ENCODE measurements at places on chromosomes 6 and 20.

GRCh38 chr6:145278163-145278807 is 457.0 kb downstream of the EPM2A start:
- no peak for DNase-seq

DNA sequence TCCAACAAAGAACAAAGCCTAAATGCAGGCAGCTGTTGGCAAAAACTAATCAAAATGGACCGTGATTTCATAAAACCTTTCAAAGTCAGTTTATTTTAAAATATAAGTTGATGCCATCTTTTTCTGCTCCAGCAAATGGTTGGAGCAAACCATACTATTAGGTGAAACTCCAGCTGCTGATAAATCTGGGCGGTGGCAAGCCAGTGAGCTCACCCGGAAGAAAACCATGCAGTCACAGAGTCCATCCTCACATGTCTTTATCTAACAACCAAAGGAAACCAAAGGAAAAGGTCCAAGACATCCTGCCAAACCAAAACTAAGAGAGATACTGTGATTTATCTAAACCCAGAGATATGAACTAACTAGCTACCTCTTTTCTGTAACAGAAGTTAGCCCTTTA is 72.6 kb downstream of the HIVEP2 start:
- no peak for DNase-seq

DNA sequence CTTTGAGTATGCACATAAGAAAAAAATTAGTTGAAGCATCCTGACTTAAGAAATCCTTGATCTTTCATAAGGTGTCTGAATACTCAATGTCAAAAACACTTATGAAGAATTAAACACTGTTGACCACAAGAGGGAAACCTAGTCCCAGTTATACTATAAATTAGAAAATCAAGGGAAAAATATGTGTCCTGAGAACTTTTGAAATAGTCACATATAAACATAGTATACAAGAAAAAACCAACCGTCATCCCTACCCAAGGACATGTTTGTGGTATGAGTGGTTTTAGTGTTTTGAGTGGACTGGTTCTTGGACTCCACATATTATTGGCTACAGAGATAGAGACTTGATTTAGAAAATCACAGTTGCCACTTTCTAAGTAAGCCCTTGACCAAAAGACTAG is 7.6 kb upstream of the HLA-DRA start:
- no peak for DNase-seq

DNA sequence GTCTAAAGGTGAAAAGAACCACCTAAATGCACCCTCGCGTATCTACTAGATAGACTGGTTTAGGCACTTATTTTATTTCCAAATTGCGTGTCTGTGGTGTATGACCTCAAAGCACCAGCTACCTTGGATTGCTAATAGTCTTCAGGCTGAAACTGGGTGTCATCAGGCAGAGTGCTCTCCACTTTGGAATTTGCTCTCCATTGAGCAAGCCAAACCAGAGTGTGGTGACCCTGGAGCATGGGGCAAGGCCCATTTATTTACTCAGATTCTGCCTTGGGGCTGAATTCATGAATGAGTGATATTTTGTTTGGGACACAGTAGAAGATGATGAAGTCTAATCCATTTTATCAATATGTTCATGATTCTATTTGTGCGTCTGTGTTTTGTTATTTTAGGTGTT is 812.8 kb upstream of the SLC35B3 start:
- DNase-seq = no peak

GRCh38 chr6:33091957-33092356 is 16.2 kb downstream of the HLA-DPB1 start:
- no peak for DNase-seq

- no peak for DNase-seq
Observed at GRCh38 chr6:145627451-145627850, 107.9 kb downstream of the EPM2A start.

All from NCI-H1436 treated with DMSO at 0.1 percent for 48 hours (cell line).